Activated T-cell treated with anti-CD3 and anti-CD28 coated beads, Interleukin-2, amount 50 U/mL, for 4 hours (primary cell): ENCODE measurements at places on chromosomes 5 and 9. TPM values are rescaled to one million over a fixed set of nuclear protein-coding genes. Genes with fewer than 3 reads are reported as not detected.

Gene SLC27A6
- total RNA-seq = not detected

Gene SEMA5A
- 0.03 TPM for total RNA-seq

Gene PLAC8L1
- total RNA-seq = not detected

DNA sequence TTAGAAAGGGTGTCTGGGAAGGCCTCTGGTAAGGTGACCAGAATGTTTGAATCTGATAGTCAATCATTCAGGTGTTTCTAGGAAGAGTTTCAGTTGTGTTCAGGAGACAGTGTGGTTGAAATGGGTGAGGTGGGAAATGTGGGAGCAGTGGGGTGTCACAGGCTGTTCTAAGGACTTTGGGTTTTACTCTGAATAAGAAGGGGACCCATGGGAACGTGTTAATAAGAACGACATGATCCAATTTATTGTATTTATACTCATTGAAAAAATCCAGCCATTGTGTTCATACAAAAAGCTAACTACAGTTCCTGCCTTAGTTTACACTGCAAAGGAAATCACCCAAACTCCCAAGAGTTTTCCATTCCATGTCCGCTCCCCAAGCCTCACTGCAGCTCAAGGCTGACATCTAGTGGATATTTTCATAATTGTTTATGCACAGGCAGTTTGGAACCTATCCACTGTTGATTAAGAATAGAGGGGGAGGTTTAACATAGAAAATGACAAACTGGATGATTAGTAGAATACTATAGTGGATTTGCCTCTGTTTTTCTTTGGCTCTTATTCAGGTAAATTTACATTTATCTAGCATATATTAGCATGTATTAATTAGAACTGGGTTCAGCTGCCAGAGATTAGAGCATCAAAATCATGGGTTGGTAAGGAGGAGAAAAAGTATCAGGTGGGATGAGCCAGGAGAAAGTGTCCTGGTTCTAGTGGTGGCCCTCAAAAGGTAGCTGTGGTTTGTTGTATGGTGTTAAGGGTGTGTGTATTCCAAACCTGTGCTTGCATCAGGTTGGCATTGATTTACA, 17.7 kb downstream of the CAVIN4 start:
- DNase-seq = no peak

DNA sequence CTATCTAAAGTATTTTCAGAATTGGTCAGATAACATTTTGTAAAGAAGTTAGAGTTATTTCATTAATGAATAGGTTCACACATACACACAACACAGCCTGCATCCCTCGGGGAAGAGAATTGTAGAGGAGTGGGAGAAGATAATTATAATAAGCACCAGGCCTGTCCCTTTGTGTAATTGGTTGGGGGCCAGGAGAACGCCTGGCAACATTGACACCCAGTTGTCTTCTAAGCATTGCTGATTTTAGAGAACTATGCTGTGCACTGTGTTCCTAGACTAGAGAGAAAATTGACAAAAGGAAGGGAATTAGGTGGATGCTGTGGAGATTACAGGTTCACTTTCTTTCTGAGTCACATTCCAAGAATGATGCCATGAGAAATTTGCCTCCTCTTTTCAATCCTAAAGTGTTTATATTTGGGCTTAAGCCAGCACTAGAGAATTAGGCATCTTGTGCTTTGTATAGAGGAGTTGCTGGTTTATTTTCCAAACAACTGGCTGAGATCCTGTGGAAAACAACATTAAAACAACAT, 247.6 kb downstream of the COX7C start:
- DNase-seq = no peak

DNA sequence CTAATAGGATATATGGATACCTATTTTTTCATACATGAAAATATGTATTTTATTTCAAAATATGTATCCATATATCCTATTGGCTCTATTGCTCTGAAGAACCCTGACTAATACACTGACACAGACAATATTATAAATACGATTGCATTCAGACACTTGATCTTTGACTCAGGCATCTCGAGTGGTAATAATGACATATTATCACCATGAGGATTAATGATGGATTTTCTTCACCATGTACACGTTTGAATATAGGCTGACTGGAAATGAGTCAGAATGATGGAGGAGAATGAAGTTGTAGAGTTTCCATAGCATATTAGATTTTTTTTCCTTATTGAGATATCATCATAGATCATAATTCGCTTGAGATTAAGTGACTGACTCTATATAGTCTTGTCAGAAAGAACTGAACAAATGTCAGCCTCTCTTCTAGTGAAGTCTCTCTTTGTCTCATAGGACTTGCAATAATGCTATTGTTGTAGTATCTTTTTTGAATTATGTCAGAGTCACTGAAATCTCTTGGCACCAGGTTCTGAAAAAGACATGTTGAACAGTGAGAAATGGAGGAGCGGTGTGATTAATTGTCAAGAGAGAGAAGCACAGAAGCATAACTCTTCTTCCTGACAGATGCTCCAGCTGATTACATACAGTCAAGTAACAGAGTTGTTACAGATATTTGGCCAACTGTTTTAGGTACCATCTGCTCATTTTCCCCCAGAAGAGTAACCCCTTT, 41.4 kb upstream of the SLCO6A1 start:
- DNase-seq = no peak

- DNase-seq = no peak
Observed at GRCh38 chr5:124841829-124842712, 95.6 kb upstream of the ZNF608 start.

DNA sequence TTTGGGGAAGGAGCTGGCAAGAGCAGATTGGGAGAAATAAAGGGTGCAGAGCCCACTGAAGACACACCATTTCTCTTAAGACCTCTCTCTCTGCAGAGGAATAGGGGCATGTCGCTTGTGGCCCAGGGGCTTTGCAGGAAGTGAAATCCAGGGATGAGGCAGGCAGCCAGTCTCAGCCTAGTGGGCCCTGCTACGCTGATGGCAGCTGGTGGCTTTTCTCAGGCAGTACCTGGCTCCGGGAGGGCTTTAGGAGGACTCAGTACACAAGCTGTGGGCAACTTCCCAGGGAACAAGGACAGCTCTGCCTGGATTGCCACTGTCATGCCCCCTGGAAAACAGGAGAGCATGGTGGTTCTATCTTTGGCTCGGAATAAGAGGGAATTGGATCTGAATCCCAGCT, 76.2 kb upstream of the NEURL1B start:
- DNase-seq = no peak
